ENCODE measurements at places on chromosomes 4 and X. TPM values are rescaled to one million over a fixed set of nuclear protein-coding genes. Genes with fewer than 3 reads are reported as not detected.

- no peak for DNase-seq
Measured at GRCh38 chrX:23699636-23700194, 32.4 kb downstream of the PRDX4 start.

GRCh38 chr4:73718375-73719373, 21.7 kb upstream of the CXCL8 start:
- no peak for DNase-seq

DNA sequence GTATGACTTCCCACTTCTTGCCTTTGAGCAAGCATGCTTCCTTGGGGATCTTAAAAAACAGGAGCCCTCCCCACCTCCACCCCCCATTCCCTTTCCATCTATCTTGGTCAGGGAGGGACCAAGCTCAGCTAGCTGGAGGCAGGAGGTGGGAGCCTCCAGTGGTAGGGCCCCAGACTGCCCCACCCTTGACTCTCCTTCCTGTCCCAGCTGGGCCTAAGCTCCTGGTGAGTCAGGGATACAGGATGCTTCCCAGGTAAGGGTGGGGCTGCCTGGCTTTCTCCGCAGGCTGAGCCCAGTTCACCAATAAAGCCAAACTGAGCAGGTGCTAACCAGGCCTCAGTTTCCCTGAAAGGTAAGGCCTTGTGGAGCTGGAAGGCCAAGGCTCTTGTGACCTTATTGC, 15.2 kb downstream of the EFNB1 start:
- DNase-seq = no peak

Gene MAGEA2
- total RNA-seq = not detected

Gene CTPS2
- 8.7 TPM for total RNA-seq

Gene EGFL6
- total RNA-seq = 0.68 TPM

Gene DACH2
- not detected for total RNA-seq
